ENCODE measurements at places on chromosomes 16 and 17. TPM values are rescaled to one million over a fixed set of nuclear protein-coding genes. Genes with fewer than 3 reads are reported as not detected.

The KRTAP4-2 gene
- not detected for polyA plus RNA-seq

DNA sequence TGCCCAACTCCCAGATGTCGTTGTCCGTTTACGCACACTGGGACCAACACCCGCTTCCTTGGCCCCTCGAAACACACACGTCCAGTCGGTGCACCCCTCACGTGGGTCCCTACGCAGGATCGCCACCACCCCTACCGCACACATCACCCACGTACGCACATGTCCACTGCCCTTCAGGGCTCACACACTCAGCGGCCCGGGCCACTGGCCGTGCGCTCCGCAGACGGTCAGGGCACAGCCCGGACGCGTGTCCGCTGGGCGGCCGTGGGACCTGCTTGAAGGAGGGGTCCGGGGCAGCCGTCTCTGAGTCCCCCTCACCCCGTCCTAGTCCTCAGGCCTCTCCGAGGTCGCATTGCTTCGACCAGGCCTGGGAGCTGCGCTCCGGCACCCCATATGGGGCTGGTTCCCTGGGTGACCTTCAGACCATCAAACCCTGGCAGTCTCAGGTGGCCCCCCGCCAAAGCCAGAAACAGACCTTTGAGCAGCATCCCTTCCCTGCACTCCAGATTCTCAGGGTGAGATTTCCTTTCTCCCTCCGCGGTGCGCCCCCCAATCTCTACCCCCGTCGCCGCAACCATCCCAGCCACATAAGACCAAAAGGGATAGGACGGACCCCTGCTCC, 914 bp upstream of the GPRC5B start:
- H3K27ac ChIP-seq, result no peak overlapping the region
- H3K4me3 ChIP-seq, result peak overlapping the region; percentile 65
- peaks cover 29% of the 10 kb centered on the region for H3K27me3 ChIP-seq
- H3K36me3 ChIP-seq, result no peaks in the 10 kb centered on the region
- DNase-seq, result no peak
- peaks cover 29% of the 10 kb centered on the region for H3K4me1 ChIP-seq

The DYNLRB2 gene
- 0.63 TPM for polyA plus RNA-seq

The SLC35G6 gene
- not detected for polyA plus RNA-seq

All from sigmoid colon (tissue), 7 donors.